Fibroblast of upper back skin (primary cell): ENCODE measurements at places on chromosomes 13 and 19.

DNA sequence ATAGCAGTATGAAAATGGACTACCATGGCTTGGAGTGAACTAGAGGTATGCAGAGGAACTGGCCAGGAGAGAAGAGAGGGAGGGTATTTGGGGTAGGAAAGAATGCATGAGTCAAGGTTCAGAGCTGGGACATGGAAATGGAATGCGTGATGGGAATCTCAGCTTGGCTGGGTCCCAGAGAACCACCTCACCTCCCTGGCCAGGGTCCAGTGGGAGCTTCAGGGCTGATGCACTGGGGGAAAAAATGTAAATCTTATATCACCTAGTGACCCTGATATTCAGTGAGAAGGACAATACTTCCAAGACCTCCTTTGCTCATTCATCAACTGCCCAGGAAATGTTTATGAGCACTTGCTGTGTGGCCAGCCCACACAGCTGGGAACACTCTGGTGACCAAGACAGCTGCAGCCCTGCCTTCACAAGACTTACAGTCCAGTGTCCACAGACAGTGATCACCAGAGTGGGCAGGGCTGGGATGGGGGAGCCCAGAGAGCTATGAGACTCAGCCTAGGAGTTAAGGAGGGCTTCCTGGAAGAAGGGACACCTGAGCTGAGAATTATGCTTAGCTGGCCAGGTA lies 12.8 kb downstream of the IGSF23 start:
- peak; percentile 99 for DNase-seq

DNA sequence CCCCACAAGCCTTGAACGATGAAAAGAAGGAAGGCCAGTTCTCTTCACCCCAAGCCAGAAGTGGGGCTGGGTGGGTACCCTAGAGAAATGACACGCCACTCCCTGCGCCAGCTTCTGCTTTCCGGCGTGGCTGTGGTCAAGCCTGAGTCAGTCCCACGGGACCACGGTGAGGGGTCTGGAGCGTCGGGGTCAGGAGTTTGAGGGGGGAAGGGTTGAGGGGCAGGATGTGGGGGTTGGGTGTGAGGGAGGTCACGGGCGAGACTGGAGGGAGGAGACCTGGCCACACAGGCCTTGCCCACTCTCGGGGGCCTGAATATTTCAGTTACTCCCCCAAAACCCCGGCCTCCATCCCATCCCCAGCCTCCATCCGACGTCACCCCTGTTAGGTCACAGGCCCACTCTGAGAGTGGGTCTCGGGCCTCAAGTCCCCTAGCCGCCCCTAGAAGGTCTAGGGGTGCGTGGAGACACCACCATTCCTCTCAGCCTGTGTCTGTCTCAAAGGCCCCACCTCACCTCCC lies 500 bp upstream of the IFI30 start:
- peak; percentile 52 for DNase-seq

DNA sequence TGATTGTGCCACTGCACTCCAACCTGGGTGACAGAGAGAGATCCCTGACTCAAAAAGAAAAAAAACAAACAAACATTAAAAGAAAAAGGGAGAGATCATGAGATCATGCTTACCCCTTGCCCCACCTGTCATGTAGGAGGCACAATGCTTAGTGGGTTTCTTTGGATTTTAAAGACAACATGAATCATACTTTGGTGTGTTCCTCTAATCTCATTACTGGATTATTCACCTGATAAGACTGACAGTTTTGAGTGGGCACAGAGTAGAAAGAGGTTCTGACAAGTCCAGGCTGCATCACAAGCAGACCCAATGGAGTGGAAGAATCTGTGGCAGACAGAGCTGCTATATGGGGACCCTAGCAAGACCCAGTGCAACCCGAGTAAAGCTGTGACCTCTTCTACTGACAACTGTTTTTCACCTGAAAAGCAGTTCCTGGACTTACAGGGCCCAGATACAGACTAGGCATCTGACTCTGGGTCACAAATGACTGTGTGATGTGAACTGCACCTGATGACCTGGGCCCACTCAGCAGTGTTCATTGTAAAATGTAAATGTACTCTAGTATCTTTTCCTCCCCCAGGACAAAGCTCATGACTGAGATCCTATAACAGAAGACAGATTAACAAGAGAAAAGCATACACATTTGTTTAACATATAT lies 28.9 kb upstream of the USP12 start:
- no peak for DNase-seq

DNA sequence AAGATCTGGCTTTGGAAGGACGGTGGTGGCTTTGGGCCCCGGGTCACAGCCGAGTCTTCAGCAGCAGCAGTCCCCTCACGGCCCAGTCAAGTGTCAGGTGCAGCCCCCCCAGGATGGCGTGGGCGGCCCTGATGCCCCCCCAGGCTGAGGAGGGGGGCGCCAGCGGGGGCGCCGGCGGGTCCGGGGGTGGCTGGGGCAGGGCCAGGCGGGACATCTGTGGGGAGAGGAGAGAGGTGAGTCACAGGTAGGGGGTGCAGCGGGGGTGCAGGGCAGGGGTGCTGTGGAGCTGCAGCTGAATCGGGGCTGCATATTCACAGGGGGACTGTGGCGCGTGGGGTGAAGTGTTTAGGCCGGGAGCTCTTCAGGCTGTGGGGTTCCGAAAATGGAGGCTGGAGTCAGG lies 2.9 kb upstream of the GARIN5B start:
- DNase-seq, result no peak

GRCh38 chr13:34637138-34637537 lies 304.9 kb upstream of the NBEA start:
- no peak for DNase-seq
